Right renal pelvis (tissue), 4 donors: ENCODE measurements at places on chromosomes 4 and X.

DNA sequence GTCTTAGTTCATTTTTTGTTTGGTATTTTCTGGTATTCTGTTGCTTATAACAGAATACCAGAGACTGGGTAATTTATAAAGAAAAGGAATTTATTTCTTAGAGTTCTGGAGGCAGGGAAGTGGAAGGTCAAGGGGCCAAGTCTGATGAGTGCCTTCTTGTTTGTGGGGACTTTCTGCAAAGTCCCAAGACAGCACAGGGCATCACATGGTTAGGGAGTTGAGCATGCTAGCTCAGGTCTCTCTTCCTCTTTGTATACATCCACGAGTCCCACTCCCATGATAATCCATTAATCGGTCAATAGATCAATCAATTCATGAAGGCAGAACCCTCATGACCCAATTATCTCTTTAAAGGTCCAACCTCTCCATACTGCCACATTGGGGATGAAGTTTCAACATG lies 31.1 kb downstream of the IL13RA1 start:
- no peak for DNase-seq

DNA sequence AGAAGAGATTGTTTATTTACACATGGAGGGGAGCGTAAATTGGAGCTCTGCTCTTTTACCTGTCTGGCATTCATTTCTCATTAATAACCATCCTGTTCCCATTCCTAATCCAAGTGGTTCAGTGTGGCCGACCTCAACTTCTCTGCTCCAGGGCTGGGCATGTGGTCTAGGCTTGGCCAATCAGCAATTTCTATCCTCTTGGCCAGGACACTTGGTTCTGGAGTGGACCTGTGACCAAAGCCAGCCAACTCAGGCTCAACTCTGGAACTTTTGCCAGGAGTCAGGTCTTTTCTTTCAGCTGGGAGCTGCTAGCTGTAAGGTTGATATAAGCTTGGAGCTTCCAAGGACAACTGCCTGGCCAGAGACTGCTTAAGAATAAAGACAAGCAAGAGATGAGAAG lies 15.6 kb upstream of the RASL11B start:
- no peak for DNase-seq

GRCh38 chrX:45735571-45735970 lies 534.9 kb upstream of the DIPK2B start:
- DNase-seq = no peak

DNA sequence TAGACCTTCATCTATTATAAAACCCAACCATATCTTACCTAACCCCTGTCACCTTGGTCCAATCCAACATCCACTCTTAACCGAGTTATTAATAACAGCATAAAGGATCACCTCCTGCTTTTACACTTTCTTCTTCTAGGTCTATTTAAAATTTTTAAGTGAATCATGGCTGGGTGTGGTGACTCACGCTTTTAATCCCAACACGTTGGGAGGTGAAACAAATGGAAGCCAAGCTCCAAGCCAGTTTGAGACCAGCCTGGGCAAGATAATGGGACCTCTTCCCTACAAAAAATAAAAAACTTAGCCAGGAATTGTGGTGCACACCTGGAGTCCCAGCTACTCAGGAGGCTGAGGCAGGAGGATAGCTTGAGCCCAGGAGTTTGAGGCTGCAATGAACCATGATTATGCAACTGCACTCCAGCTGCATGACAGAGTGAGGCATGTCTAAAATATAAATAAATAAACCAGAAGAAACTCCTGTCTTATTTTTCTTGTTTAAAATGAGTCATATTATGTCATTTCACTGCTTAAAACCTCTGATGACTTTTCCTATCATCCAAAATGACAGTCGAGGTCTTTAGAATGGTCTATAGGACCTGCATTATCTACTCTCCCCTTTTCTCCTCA lies 188.4 kb downstream of the GASK1B start:
- no peak for DNase-seq

- DNase-seq = no peak
These were observed 23.2 kb downstream of the PACRGL start for GRCh38 chr4:20723463-20723862.

- DNase-seq = no peak
These were observed 48.2 kb downstream of the SLC34A2 start for GRCh38 chr4:25703731-25704388.

- DNase-seq = no peak
These were observed 54.4 kb downstream of the PALLD start for GRCh38 chr4:168551211-168551610.

- DNase-seq = peak; percentile 15
These were observed 16.2 kb upstream of the ZCCHC12 start for GRCh38 chrX:118807151-118808017.

GRCh38 chrX:31154946-31155345 lies 83.1 kb upstream of the FTHL17 start:
- DNase-seq = no peak

GRCh38 chr4:21815651-21816377 lies 132.8 kb downstream of the KCNIP4 start:
- DNase-seq = no peak
